ENCODE measurements at places on chromosomes 3 and 15. TPM values are rescaled to one million over a fixed set of nuclear protein-coding genes. Genes with fewer than 3 reads are reported as not detected.

Gene ZNF774
- 0.85 TPM for total RNA-seq

Gene XYLB
- total RNA-seq: 4.9 TPM

Gene RFT1
- total RNA-seq: 28.3 TPM

Gene THOC7
- total RNA-seq: 68.8 TPM

Gene LTF
- total RNA-seq: not detected

Gene TFDP2
- 15.9 TPM for total RNA-seq

Gene ZIC1
- total RNA-seq: not detected

Gene NEDD4
- 86.3 TPM for total RNA-seq

Gene BNC1
- total RNA-seq: 0.95 TPM

All from A549 treated with Hydrocortisone at 1 μM for 4 hours (cell line).